ENCODE measurements at places on chromosomes 11 and 22.

DNA sequence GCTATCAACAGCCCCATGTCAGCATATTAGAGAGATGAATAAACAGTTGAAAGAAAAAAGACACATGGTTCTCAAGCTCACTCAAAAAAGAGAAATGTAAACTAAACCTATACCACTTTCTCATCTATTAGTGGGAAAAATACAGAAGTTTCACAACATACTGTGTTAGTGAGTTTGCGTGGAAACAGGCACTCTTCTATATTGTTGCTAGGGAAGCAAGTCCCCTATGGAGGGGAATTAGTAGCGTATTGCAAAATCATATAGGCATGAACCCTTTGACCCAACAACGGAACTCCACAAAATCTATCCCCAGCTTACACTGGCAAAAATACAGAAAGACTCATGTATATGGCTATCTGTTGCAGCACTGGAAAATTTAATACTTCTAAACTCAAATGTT, 14.2 kb upstream of the RFPL2 start:
- no peak for DNase-seq

DNA sequence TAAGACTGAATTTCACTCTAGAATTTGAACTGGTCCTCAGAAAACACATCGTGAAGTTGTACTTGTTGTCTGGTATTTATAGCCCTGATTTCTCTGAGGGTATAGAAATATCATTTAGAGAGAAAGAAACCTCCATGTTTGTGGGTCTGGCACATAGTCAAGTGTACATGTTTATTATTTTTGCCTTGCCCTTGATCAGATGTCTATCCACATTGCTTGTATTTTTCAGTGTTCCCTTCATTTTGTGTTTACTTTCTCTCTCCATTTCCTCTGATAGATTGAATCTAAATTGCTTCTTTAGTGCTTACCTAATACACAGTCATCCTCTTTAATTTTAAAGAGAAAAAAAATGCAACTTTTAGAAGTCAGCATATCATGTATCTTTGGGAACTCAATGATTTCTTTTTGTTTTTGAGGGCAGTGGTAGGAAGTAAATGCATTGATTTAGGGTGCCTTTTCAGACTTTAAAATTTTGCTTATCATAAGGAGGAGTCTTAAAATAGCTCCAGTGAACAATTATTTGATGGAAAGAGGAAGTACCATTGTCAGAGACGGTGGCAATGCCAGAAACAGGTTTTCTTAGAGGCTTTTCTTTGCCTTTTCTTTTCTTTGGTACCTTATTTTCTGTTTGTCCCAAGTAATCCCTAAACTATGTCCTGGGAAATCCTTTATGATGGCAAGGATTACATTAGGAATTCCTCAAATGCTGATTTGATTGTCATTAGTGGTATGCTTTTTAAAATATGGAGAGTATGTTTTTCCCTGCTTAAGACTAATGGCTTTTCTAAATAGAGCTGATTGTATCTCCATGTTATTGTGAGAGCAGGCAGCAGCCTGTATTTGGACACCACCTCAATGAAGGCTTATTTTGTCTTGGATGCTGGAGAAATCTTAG, 29.8 kb upstream of the TECTA start:
- no peak for DNase-seq

- DNase-seq, result no peak
Observed at GRCh38 chr11:112396076-112396475, 135.4 kb upstream of the PLET1 start.

- DNase-seq, result no peak
Observed at GRCh38 chr22:29633514-29634312, 30.3 kb downstream of the NF2 start.

DNA sequence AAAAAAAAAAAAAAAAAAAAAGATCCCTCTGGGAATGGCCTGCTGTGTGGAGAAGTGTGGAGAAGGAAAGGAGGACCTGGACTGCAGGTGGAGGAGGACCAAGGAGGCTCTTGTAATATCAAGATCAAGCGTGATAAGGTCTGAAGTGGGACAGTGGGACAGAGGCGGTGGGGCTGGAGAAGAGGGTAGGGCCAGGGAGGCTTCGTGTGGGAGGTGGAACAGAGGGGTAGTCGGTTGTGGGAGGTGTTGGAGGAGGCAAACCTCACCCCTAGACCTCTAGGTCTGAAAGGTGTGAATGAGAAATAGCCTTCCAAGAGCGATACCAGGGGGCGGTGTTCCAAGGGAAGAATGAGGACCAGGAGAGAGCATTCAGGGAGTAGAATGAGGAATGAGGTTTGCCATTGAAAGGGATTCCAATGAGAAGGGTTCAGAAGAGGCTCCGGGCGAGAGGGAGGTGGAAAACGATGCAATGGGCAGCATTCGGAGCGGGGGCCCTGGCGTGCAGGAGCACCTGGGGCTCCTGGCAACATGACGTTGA, 44.2 kb downstream of the MCHR1 start:
- DNase-seq, result no peak

DNA sequence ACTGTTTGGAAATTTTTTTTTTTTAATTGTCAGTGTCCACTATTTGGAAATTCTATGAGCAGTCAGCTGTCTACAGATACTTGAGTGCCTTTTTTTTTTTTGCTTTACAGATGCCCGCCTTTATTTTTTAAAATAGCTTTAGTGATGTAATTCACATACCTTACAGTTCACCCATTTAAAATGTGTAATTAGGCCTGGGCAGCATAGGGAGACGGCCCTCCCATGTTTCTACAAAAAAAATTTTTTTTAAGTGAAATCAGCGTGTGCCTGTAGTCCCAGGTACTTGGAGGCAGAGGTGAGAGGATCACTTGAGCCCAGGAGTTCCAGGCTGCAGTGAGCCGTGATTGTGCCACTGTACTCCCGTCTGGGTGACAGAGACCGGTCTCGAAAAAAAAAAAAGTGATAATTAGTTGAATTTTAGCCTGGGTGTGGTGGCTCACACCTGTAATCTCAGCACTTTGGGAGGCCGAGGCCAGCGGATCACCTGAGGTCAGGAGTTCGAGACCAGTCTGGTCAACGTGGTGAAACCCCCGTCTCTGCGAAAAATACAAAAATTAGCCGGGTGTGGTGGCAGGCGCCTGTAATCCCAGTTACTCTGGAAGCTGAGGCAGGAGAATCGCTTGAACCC, 1.5 kb downstream of the ZNF143 start:
- DNase-seq, result no peak

DNA sequence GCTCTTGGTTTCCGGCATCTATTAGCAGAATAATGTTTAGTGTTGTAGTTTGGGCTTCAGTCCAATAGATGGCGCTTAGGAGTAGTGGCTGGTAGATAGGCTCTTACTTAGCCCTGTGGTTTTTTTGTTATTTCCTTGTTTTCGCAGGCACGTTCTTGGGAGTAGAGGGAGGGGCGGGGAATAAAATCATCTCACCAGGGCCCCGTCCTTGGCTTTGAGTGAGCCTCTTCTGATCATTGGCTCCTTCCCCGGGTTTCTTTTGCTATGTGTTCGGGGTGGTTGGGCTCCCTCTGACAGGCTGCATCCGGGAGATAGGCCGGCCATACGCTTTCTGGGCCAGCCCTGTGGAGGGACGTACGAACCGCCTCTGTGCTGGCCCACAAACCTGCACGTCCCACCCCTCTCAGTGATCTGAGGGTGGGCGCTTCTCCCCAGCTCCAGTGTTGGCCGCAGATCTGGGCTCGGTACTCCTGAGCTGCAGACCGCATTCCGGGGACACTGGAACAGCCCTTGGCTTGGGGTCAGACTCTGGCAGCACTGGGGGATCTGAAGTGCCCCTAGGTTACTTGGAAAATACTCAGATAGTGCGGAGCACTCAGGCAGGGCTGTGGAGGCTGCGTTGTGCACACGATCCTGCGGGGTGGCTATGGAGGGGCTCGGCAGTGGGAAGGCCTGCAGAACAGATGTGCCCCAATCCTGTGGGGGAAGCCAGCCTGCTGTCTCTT, 217.0 kb downstream of the DYNC2H1 start:
- DNase-seq, result peak; percentile 9

DNA sequence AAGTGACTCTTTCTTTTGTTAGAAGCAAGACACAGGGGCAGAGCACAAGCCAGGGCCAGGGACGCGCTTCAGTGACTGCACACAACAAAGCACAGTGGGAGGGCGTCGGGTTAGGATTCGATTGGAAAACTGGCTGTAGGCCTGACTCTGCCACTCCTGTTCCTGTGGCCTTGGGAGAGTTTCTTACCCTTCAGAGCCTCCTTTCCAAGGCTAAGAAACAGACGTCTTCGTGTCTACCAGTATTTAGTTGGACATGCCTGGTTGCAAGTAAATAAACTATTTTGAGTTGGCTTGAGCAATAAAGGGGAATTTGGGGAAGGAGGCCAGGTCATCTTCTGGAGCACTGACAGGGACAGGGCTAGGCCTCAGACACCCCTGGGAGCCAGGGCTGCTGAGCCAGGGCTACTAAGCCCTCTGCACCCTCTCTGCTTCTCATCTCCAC, 549.1 kb downstream of the INSC start:
- DNase-seq, result no peak

DNA sequence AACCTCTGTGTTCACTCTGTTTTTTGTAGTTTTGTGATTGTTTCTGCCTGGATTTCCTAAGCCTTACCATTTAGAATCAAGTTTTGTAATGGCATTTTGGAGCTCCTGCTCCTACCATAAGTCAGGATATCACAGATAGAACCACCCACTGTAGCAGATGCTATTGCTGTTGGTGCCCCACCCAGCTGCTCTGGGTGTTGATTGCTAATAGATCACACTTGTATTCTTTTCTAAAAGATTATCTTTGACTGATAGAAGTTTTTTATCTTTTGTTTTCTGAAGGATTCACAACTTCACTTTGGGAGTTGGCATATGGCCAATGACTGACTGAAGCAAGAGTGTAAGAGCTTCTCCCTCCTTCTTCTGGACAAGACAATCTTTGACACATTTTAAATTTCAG, 76.0 kb downstream of the EHF start:
- DNase-seq, result no peak

- no peak for DNase-seq
Observed at GRCh38 chr22:46040471-46041465, 63.8 kb upstream of the WNT7B start.

DNA sequence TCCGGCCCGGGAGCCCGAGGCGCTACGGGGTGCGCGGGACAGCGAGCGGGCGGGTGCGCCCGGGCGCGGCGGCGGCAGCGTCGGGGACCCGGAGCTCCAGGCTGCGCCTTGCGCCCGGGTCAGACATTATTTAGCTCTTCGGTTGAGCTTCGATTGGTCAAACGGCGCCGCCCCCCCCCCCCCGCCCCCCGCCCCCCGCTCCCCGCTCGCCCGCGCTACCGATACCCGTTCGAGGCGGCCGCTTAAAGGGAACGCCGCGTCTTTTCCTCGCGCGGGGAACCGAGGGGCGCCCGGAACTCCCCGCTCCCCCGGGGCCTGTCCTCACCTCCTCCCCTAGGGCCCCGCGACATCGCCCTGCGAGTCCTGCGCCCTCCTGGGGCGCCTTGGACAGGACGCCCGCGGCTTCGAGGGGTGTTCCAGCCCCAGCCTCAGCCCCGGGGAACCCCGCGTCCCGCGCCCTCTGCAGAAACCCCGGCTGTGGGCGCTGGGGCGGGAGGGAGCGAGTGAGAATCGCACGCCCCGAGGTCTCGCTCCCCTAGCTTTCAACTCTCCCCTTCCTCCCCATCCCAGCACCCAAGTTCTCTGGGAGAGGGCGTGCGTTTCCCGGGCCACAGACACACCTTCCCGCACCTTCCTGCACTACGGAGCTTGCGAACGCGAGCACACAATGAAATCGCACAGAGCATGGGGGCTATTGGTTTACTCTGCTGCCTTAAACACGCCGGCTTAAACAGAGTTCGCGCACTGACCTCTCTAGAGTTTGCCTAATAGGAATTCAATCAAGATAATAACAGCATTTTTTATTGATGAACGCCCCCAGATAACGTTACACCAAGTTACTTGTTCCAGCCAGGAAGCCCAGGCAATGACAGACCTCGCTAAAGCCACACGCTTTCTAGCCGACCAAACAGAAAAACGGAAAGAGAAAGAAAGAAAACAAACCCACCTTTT, at the start of gene BDNF:
BDNF (minus strand) TSS at position 105 of the 951 bp plus-strand sequence. CDS start 41,891 bp downstream, outside the sequence.
- no peak for DNase-seq

Measured in T-helper 2 cell (primary cell).